ENCODE measurements at places on chromosomes 12 and 14. TPM values are rescaled to one million over a fixed set of nuclear protein-coding genes. Genes with fewer than 3 reads are reported as not detected.

DNA sequence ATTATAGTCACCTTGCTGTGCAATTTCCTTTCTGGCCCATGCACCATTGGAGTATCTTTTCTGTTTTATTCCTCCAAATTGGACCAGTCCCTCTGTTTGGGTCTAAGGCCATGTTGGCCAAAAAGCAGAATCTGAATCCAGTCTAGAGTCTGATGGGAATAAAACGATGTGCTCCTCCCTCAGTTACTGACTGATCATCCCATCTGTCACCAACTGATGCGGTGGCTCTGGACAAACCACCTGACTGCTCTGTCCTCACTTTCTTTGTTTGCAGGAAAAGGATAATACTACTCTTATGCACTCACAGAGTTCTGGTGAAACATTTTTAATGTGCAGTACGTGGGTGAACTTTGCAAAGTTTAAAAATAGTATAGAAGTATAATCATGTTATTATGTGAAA lies 120.2 kb upstream of the HIF1A start:
- DNase-seq, result no peak
- peak overlapping the region; percentile 84 for H3K27ac ChIP-seq
- no peak overlapping the region for H3K4me3 ChIP-seq
- H3K36me3 ChIP-seq, result no peaks in the 10 kb centered on the region
- no peaks in the 10 kb centered on the region for H3K27me3 ChIP-seq
- H3K4me1 ChIP-seq, result peaks cover 89% of the 10 kb centered on the region

- DNase-seq, result no peak
- H3K4me1 ChIP-seq, result peaks cover 3% of the 10 kb centered on the region
- no peak overlapping the region for H3K27ac ChIP-seq
- no peaks in the 10 kb centered on the region for H3K36me3 ChIP-seq
- no peaks in the 10 kb centered on the region for H3K27me3 ChIP-seq
- no peak overlapping the region for H3K4me3 ChIP-seq
Measured at GRCh38 chr12:24364921-24365320, 415.5 kb upstream of the SOX5 start.

- H3K27me3 ChIP-seq, result no peaks in the 10 kb centered on the region
- peak; percentile 86 for DNase-seq
- H3K4me3 ChIP-seq, result peak overlapping the region; percentile 91
- no peaks in the 10 kb centered on the region for H3K36me3 ChIP-seq
- H3K27ac ChIP-seq, result peak overlapping the region; percentile 75
- H3K4me1 ChIP-seq, result peaks cover 17% of the 10 kb centered on the region
Measured at GRCh38 chr12:65742018-65743010, 82.0 kb upstream of the HMGA2 start.

GRCh38 chr12:80156306-80156705 lies 57.0 kb downstream of the OTOGL start:
- H3K27ac ChIP-seq, result no peak overlapping the region
- no peaks in the 10 kb centered on the region for H3K27me3 ChIP-seq
- no peaks in the 10 kb centered on the region for H3K36me3 ChIP-seq
- peaks cover under 1% of the 10 kb centered on the region for H3K4me1 ChIP-seq

- DNase-seq, result no peak
- H3K4me1 ChIP-seq, result no peaks in the 10 kb centered on the region
- no peaks in the 10 kb centered on the region for H3K36me3 ChIP-seq
Measured at GRCh38 chr12:98126637-98127335, 388.6 kb upstream of the TMPO start.

Gene COX8C
- not detected for total RNA-seq

DNA sequence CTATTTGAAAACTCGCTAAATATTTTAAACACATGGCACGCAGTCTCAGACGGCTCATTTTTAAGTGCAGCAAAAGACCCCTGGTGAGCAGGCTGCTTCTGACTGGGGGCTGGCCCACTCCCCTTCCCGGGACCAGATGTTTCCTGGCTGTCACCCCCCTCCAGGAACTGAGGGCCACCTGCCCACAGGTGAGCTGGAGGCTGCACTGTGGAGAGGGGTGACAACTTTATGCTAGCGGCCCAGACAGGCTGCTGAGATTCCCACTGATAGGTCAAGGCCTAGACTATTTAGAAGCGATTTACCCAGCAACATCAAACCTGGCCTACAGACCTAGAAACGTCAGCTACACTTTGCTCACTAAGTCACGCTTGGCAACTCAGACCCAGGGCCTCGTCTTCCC lies 92.1 kb downstream of the BCL11B start:
- no peaks in the 10 kb centered on the region for H3K36me3 ChIP-seq
- peaks cover 5% of the 10 kb centered on the region for H3K27me3 ChIP-seq
- DNase-seq, result no peak
- no peaks in the 10 kb centered on the region for H3K4me1 ChIP-seq
- H3K27ac ChIP-seq, result no peak overlapping the region

- DNase-seq, result no peak
- H3K27ac ChIP-seq, result peak overlapping the region; percentile 75
- H3K4me1 ChIP-seq, result peaks cover 28% of the 10 kb centered on the region
- no peaks in the 10 kb centered on the region for H3K27me3 ChIP-seq
- H3K36me3 ChIP-seq, result peaks cover 18% of the 10 kb centered on the region
Measured at GRCh38 chr14:64410084-64410774, 22.1 kb downstream of the MTHFD1 start.

GRCh38 chr12:79174626-79175025 lies 310.1 kb downstream of the SYT1 start:
- H3K36me3 ChIP-seq, result no peaks in the 10 kb centered on the region
- no peak overlapping the region for H3K4me3 ChIP-seq
- H3K27ac ChIP-seq, result no peak overlapping the region
- peaks cover 16% of the 10 kb centered on the region for H3K27me3 ChIP-seq

DNA sequence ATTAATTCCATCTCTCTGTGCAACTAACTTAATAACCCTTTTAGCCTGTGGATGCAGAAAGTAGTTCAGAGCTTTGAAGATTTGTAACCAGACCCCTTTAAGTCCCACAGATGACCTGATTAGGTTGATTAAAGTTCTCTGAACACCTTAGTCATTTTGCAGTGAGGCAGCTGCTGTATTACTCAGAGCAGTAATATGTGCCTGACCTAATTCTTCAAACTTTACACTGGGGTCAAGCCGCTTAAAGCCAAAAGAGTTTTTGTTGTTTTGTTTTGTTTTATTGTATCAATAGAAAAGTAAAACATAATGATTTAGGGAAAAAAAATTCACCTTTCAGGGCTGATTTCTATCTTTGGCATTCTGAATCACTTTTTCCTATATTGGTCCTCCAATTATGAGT lies 78.6 kb upstream of the PLEKHG7 start:
- DNase-seq, result no peak
- H3K4me1 ChIP-seq, result peaks cover 5% of the 10 kb centered on the region
- H3K27me3 ChIP-seq, result no peaks in the 10 kb centered on the region
- H3K27ac ChIP-seq, result no peak overlapping the region

GRCh38 chr12:95117178-95117599 lies 43.8 kb upstream of the NR2C1 start:
- H3K36me3 ChIP-seq, result peaks cover 5% of the 10 kb centered on the region
- no peaks in the 10 kb centered on the region for H3K27me3 ChIP-seq
- H3K27ac ChIP-seq, result no peak overlapping the region
- no peak for DNase-seq
- peaks cover 28% of the 10 kb centered on the region for H3K4me1 ChIP-seq

Gene TMTC3
- 42.0 TPM for total RNA-seq

- peaks cover 16% of the 10 kb centered on the region for H3K4me1 ChIP-seq
- DNase-seq, result no peak
Measured at GRCh38 chr12:2904260-2904659, 13.6 kb downstream of the TULP3 start.

GRCh38 chr12:54287261-54288157 lies 7.0 kb downstream of the HNRNPA1 start:
- no peaks in the 10 kb centered on the region for H3K27me3 ChIP-seq
- no peak overlapping the region for H3K27ac ChIP-seq
- no peak overlapping the region for H3K4me3 ChIP-seq
- no peak for DNase-seq
- peaks cover 36% of the 10 kb centered on the region for H3K4me1 ChIP-seq

Gene LRRC43
- total RNA-seq, result 1.0 TPM

DNA sequence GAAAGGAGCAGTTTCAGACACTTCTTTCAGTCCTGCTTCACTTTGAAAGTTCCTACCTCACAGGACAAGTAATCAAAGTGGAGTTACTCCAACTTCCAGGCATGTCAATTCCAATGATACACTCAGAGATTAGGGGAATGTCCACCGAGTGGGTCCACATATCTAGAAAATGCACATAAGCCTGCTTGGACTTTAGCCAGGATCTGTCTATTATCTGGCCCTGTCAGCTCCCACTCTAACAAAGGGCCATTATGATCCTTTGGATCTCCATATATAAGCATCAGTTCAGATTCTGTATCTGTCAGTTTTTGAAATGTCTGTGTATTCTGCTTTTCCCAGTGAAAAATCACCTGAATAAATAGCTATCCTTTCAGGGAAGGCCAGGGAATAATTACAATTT lies 112.9 kb upstream of the ATXN7L3B start:
- H3K27me3 ChIP-seq, result no peaks in the 10 kb centered on the region
- H3K27ac ChIP-seq, result no peak overlapping the region
- no peaks in the 10 kb centered on the region for H3K36me3 ChIP-seq
- no peak overlapping the region for H3K4me3 ChIP-seq
- no peaks in the 10 kb centered on the region for H3K4me1 ChIP-seq

Gene TMEM132C
- not detected for total RNA-seq

GRCh38 chr14:55451398-55451797 lies 11.0 kb upstream of the TBPL2 start:
- DNase-seq, result no peak
- no peaks in the 10 kb centered on the region for H3K27me3 ChIP-seq
- no peak overlapping the region for H3K27ac ChIP-seq
- H3K4me1 ChIP-seq, result peaks cover 49% of the 10 kb centered on the region
- H3K4me3 ChIP-seq, result no peak overlapping the region

- no peak overlapping the region for H3K4me3 ChIP-seq
- H3K36me3 ChIP-seq, result no peaks in the 10 kb centered on the region
- no peak overlapping the region for H3K27ac ChIP-seq
- DNase-seq, result no peak
- H3K27me3 ChIP-seq, result no peaks in the 10 kb centered on the region
- H3K4me1 ChIP-seq, result peaks cover 1% of the 10 kb centered on the region
Measured at GRCh38 chr12:89328151-89329030, 23.9 kb downstream of the DUSP6 start.

GRCh38 chr12:24038211-24038997 lies 88.9 kb upstream of the SOX5 start:
- no peak overlapping the region for H3K4me3 ChIP-seq
- DNase-seq, result no peak
- peaks cover 48% of the 10 kb centered on the region for H3K4me1 ChIP-seq
- no peaks in the 10 kb centered on the region for H3K36me3 ChIP-seq
- peak overlapping the region; percentile 56 for H3K27ac ChIP-seq

Gene TOMM20L
- not detected for total RNA-seq

DNA sequence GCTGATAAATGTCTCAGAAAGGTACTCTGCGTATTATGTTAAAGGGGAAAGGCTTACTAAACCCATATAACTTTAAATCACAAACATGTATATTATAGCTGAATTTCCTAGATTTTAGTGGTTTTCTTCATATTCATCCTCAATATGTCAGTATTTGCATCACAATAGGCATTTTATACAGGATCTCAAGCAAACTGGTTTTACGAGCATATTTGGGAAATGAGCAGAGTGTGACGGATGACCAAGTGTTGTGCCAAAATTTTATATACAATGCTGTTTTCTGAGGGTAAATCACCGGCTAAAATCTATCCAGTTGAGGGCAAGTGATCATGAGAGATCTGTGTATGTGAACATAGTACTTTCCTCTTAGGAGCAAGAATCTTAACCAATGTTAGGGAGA lies 8.4 kb downstream of the CPM start:
- no peaks in the 10 kb centered on the region for H3K4me1 ChIP-seq
- no peak overlapping the region for H3K4me3 ChIP-seq
- no peaks in the 10 kb centered on the region for H3K36me3 ChIP-seq
- DNase-seq, result no peak

- H3K27me3 ChIP-seq, result no peaks in the 10 kb centered on the region
- no peaks in the 10 kb centered on the region for H3K4me1 ChIP-seq
- no peak overlapping the region for H3K4me3 ChIP-seq
- DNase-seq, result no peak
Measured at GRCh38 chr12:119624966-119625365, 31.4 kb downstream of the TMEM233 start.

- no peak for DNase-seq
- no peaks in the 10 kb centered on the region for H3K27me3 ChIP-seq
- peak overlapping the region; percentile 8 for H3K27ac ChIP-seq
- peaks cover 3% of the 10 kb centered on the region for H3K4me1 ChIP-seq
Measured at GRCh38 chr12:6834873-6835272, 5.9 kb upstream of the GNB3 start.

DNA sequence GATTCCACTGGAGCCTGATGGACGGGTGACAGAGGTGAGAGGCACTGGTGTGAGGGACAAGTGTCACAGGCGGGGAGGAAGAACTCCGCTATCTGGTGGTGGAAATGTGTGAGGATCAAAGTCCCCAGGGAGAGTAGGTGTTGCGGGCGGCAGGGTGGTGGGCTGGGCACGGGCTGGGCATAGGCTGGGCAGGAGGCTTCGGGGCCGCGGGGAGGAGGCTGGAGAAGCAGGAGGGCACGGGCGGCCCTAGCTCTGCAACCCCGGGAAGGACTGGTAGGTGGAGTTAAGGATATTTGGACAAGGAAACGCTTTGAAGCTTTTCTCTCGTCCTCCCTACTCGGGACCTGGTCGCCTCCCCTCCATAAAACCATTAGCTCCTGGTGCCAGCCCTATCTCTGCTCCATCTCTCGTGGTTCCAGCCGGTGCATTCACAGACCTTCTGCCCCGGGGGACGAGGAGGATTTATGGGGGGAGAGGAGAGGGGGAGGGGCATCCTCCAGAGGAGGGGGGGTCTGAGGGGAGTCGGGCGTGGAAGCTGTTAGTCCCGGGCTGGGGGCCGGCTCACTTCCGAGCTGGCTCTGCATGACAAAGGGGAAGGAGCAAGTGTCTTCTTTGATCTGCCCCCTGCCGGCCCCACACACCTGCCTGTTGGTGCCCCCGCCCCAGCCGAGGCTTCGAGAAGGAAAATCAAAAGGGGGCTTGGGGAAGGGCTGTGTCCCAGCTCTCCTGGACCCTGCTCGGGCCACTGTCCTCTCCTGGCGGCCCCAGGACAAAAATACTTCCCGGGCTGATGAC lies 504 bp downstream of the WNT5B start:
- H3K36me3 ChIP-seq, result peaks cover 11% of the 10 kb centered on the region
- H3K27me3 ChIP-seq, result no peaks in the 10 kb centered on the region
- no peak for DNase-seq
- peaks cover 52% of the 10 kb centered on the region for H3K4me1 ChIP-seq
- peak overlapping the region; percentile 14 for H3K4me3 ChIP-seq
